ENCODE measurements at places on chromosomes 16 and 17.

- no peak for ATAC-seq
Observed at GRCh38 chr17:52524096-52524637, 365.7 kb upstream of the CA10 start.

GRCh38 chr16:51641191-51641765 is 490.2 kb upstream of the SALL1 start:
- no peak for ATAC-seq

- ATAC-seq, result no peak
Observed at GRCh38 chr16:23416816-23417215, 36.2 kb downstream of the COG7 start.

- ATAC-seq, result no peak
Observed at GRCh38 chr17:14434506-14434905, 133.6 kb downstream of the HS3ST3B1 start.

- no peak for ATAC-seq
Observed at GRCh38 chr16:59864981-59865666, 1131.0 kb upstream of the GOT2 start.

GRCh38 chr17:1034652-1035210 is 37.8 kb downstream of the TIMM22 start:
- no peak for ATAC-seq

DNA sequence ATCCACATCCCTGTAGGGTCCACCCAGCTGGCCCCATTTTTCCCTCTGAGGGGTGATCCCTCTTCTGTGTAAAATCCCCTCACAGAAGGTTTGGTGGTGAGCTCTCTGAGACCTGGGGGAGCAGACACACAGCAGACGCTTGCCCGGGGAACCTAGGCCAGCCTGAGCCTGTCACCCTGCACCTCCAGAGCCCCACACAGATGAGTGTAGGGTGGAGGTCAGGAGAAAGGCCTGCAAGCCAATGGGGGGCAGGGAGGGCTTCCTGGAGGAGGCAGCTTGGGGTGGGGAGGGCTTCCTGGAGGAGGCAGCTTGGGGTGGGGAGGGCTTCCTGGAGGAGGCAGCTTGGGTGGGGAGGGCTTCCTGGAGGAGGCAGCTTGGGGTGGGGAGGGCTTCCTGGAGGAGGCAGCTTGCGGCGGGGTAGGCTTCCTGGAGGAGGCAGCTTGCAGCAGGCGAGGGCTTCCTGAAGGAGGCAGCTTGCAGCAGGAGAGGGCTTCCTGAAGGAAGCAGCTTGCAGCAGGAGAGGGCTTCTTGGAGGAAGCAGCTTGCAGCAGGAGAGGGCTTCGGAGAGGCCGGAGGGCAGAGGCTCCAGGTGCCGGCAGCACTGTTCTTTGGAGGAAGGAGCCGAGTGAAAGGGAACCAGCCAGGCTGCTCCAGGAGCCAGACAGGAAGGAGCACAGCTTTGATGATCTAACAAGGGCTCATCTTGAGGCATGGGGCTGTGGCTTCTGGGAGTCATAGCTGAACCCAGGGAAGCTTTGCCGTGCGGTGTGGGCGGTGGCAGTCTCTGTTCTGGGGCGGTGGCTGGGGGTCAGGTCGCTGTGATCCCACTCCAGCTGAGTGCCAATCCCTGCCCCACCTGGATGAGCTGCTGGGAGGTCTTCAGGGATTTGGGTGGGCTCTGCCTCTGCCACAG is 83.7 kb upstream of the ZNF469 start:
- ATAC-seq, result peak; percentile 80

- ATAC-seq, result peak; percentile 10
Observed at GRCh38 chr17:14044702-14045101, 24.6 kb upstream of the COX10 start.

DNA sequence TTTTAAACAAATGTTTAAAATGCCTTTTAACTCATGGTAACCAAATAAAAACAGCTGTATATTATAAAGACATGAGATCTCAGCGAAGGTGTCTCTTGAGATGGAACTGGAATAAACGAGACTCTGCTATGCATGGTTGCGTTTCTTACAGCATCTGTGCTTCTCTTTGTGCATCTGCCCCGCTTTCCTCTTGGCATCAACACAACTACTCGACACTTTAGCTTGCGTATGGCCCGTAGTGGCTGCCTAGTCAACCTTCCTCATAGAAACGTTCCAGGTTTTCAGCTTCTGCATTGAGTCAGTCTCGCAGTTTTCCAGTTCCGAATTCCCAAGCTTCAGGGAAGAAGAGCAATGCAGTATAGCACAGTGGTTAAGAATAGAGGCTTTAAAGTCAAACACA is 214.9 kb downstream of the CEP112 start:
- ATAC-seq, result no peak

GRCh38 chr16:81645266-81645694 is 133.8 kb upstream of the PLCG2 start:
- ATAC-seq, result no peak

GRCh38 chr17:77146246-77146632 is 5.5 kb downstream of the SEC14L1 start:
- no peak for ATAC-seq

GRCh38 chr16:22323173-22323958 is 26.2 kb downstream of the POLR3E start:
- no peak for ATAC-seq

GRCh38 chr17:30279156-30279555 is 12.6 kb downstream of the BLMH start:
- no peak for ATAC-seq

DNA sequence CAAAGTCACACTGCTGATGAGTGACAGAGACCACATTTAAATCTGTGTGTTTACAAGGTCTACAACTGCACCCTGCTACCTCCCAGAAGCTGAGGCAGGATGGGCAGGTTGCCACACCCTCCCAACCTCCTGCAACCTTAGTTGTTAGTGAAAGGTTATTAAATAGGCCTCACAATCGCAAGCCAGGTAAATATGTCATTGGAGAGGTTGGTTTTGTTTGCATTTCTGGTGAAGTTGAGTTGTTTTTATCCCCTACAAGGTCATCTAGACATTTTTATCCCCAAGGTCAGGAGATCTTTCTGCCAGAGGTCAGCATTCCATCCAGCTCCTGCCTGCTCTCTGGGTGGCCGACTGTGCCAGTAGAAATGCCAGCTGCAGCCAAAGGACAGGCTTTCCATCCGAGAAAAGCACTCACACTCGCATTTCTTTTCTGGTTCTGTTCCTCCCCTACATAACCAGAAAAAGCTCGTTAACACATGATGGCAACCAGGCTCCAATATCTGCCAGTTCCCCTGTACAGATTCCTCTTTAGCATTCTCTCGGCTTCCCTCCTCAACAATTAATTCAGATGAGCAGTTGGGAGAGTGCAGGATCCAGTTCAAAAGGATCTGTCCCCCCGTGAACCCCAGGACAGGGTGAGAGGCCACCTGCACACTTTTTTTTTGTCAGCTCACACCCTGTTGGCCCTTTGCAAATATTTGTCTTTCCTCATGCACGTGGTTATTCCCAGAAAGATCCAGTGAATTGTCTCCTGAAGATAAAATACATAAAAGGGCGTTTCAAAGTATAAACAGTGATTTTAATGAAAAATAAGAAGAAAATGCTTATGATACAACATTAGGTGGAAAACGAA is 562.8 kb downstream of the MAF start:
- no peak for ATAC-seq
